CD14-positive monocyte (primary cell): ENCODE measurements at places on chromosomes 2 and 18. TPM values are rescaled to one million over a fixed set of nuclear protein-coding genes. Genes with fewer than 3 reads are reported as not detected.
A peak's percentile ranks its signal among the peaks of the same experiment; 100 is the strongest.

DNA sequence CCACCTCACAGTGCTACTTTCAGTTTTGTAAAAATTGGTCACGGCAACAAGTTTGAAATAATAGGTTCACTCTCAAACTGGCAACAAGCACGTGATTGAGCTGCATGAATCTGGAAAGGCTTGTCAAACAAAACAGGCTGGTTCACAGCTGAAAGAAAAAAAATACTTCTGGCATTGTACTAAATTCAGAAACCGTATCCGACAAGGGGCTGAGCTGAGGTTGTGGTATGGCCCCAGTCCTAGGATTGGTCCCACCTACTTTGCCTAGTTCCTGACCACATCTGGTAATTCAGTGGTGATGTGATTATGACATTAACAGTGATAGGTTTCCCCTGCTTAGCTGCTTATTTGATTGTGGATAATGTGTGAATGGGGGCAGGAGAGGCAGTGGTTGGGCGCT, 326.5 kb upstream of the THUMPD2 start:
- DNase-seq: no peak

DNA sequence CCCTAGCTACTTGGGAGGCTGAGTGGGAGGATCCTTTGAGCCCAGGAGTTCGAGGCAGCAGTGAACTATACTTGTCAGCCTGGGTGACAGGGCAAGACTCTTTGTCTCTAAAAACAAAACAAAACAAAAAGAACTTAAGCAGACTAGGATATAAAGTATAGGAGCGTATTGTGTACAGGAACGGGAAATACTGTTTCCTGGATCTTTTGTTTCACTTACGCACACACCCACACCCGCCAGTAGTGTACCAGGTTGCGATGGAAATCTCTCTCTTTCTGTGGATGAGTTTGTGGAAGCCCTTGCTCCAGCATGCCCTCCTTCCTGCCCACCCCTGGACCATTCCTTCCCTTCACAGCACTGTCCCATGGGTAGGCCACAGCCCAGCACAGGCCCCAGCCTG, 136.3 kb downstream of the RPIA start:
- no peak for DNase-seq

DNA sequence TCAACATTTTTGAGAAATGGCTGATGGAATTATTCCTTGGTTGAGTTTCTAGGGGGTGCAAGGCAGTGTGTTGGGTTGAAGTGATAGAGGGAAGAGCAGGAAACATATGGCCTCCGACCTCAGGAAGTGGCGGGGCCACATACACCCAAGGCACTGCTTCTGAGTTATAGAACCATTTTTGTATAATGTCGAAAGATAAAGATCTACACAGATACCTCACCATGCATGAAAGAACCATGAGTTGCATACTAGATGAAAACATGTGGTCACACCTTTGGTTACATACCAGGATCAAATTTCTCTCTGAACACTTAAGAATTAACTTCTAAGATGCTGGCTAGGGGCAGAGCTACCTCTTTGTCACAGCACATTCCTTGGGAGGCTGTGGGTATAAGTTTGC, 23.2 kb downstream of the LAMA3 start:
- no peak for DNase-seq

- DNase-seq: no peak
Measured at GRCh38 chr2:102206666-102207341, 20.0 kb downstream of the IL1RL2 start.

DNA sequence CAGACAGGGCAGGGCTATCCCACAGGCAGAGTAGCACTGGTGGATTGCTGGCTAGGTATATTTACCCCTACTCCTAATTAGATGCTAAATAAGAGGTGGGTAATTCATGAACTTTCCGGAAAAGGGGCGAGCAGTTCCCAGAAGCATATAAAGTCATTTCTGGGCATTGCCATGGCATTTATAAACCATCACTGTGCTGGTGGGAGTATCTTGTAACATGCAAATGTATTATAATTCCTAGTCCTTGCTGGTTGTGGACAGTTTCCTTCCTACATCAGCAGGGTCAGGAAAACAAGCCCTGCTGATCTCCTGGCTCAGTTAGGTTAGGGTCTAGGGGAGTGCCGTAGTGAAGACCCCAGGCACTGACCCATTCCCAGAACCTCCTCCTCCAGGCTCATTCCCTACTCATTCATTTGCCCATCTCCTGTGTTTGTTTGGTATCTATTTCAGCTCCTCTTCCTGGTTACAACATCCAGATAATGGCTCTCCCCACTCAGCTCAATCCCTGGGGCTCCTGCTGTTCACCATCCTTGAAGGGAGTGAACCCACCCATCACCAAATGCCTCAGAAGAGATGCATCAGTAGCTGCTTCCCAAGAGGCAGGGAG, 282.7 kb downstream of the SRBD1 start:
- no peak for DNase-seq

DNA sequence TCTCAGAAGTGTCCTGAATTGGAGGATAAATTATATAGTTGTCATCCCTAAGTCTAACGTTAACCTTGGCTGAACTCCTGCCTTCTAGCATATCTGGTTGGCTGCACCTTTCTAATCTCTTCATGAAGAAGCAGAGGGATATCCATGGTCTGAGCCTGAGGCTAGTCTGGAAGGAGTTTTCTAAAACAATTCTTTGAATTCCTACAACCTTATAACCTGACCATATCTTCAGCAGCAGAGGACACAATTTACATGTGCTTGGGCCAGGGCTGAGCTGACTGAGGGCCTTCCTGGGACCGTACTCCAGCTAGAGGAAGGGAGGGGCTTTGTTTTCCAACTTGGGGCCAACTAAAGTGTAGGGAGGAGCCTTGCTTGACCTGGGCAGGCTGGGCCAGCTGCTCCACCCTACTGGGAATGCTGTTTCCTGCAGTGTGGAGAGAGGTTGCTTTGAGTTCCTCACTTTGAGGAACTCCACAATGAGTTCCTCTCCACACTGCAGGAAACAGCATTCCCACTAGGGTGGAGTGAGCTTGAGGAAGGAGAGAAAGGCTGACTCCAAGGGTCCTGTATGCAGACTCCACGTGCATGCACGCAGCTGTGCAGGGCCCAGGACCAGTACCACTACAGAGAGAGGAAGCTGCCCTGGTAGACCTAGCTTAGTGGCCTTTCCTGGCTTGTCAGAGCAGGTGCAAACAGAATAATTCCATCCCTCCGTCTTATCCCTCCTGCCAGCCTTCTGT, 19.6 kb downstream of the CEP68 start:
- no peak for DNase-seq

DNA sequence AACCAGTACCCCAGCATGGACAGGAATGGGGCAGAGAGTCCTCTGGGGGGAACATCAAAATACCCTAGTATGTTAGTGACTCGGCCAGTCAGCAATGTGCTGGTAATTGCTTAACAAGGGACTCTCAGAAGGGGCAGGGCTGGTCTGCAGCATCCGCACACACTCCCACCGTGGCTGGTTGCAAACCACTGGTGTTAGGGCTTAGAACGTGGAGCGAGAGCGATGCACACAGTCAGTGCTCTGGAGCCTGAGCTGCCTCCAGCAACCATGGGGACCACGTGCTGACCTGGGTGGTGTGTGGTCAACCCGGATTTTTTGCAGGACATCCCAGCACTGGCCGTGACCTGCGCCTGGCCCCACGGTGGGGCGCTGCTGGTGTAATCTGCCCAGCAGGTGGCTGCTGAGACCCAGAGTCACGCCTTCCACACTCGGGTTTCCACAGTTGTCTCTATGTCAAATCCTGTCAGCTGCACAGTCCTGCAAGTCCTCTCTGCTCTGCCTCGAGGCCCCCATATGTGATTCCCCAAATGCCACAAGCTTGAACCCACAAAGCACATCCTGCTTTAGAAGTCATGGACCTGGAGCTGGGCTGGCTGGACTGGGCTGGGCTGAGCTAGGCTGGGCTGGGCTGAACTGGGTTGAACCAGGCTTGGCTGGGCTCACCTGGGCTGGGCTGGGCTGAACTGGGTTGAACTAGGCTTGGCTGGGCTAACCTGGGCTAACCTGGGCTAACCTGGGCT, 50.6 kb upstream of the GPC1 start:
- no peak for DNase-seq

GRCh38 chr2:60215386-60215901, 338.0 kb downstream of the BCL11A start:
- DNase-seq: no peak

- no peak for DNase-seq
Measured at GRCh38 chr18:60189856-60190255, 182.7 kb downstream of the MC4R start.

DNA sequence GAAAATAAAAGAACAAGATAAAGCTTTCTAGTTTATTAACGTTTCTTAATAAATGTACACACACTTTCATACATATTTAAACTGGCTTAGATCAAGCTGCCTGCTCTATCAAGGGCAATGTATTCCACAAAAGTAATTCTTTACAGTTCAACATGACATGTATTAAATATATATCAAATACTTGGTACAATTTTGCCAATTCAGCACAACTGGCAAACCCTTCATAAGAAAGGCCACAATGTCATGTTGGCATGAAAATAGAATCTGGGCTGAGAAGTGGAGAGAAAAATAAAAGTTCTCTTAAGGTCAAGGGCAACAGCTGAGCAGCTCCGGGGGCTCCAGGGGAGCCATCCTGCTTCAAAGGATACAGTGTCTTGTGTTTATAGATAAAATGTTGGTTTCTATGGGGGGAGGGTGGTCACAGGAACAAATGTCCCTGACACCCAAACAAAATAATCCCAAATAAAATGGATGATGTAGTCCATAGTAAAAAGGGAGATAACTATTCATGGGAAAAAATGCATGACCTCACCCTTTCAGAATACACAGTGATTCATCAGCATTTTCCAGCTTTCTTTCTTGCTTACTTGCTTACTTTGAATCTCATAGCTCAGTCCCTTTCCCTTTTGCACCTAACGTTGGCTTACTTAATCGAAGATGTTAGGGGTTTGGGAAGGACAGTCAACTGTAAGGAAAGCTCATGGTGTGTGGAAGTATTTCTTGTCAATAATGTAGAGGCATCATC, 494.9 kb downstream of the NYAP2 start:
- DNase-seq: no peak

- DNase-seq: peak; percentile 39
Measured at GRCh38 chr2:32627441-32627813, 423 bp upstream of the TTC27 start.

Gene DAPL1
- polyA plus RNA-seq: not detected

Gene OST4
- 187 and 209 TPM in 2 replicates for polyA plus RNA-seq

Gene IL36RN
- not detected for polyA plus RNA-seq

Gene PCBP1
- 194 TPM for polyA plus RNA-seq

Gene SLC4A5
- not detected for polyA plus RNA-seq
